ENCODE measurements at places on chromosomes 7 and 10.
A peak's percentile ranks its signal among the peaks of the same experiment; 100 is the strongest.

GRCh38 chr10:118610577-118610976, 15.1 kb upstream of the PRLHR start:
- DNase-seq = no peak

DNA sequence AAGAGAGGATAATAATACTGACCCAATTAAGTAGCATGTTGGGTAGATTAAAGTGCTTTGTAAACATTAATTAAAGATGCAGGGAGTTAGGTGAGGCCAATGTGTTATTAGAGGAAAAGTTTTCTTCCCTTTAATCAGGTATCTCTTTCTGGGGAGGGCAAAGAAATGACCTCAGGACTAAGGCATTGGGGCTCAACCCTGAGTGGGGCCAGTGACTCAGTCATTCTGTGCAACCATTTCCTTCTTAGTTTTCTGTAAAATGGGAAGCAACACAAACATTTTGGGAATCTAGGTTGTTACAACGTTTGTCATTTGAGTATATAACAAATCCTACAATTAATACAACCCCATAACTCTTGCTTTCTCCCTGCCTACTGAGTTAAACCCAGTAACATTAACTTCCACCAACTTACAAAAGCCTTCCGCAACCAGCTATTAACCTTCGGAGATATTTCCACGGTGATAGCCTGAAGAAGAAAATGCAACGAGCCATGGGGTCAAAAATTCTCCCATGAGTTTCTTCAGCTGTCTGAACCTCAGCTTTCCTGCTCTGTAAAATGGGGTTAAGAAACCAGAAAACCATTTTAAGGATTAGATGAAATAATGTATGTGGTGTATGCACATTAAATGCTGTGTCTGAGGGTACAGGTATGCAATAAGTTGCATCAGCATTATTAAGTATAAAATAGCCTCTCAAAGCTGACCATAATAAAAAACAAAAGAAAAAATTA, 965 bp upstream of the PROSER2 start:
- no peak for DNase-seq

GRCh38 chr7:46215987-46216567, 295.0 kb upstream of the IGFBP3 start:
- no peak for DNase-seq

- DNase-seq = peak; percentile 41
Observed at GRCh38 chr10:71964743-71965515, 734 bp downstream of the CHST3 start.

- DNase-seq = no peak
Observed at GRCh38 chr10:71077796-71078453, 134.4 kb upstream of the UNC5B start.

- DNase-seq = no peak
Observed at GRCh38 chr7:27129729-27130539, 623 bp downstream of the HOXA4 start.

DNA sequence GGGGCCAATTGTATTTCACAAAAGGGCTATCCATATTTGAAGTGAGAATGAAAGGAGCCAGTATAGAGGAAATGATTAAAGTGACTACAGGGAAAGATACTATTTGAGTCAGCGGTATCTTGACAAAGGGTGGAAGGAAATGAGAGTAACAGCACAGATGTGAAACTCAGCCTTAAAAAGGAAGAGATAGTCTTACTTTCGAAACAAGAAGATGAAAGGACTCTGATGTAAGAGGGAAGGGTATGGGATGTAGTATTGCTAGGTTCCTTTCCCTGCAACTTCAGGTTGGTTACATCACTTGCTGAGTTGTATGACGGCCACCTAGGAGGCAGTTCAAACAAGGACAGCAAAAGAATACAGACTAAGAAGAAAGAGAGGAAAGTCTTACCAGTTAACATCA, 13.7 kb downstream of the CISD1 start:
- peak; percentile 16 for DNase-seq

GRCh38 chr7:40231796-40232195, 97.0 kb downstream of the SUGCT start:
- no peak for DNase-seq

GRCh38 chr10:17857040-17857439, 47.9 kb downstream of the MRC1 start:
- DNase-seq = no peak

DNA sequence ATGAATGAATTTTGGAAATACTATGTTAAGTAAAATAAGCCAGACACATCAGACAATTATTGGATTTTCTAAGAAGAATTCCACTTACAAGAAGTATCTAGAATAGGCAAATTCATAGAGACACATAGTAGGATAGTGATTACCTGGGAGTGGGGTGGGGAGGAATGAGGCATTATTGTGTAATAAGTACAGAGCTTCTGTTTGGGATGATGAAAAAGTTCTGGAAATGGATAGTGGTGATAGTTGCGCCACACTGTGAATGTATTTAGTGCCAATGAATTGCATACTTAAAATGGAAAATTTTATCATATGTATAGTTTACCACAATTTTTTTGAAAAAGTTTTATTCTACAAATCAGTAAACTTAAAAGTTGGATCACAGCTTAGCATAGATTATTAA, 297.2 kb upstream of the KAT6B start:
- DNase-seq = no peak

- DNase-seq = no peak
Observed at GRCh38 chr10:124319926-124320391, 98.8 kb downstream of the OAT start.

DNA sequence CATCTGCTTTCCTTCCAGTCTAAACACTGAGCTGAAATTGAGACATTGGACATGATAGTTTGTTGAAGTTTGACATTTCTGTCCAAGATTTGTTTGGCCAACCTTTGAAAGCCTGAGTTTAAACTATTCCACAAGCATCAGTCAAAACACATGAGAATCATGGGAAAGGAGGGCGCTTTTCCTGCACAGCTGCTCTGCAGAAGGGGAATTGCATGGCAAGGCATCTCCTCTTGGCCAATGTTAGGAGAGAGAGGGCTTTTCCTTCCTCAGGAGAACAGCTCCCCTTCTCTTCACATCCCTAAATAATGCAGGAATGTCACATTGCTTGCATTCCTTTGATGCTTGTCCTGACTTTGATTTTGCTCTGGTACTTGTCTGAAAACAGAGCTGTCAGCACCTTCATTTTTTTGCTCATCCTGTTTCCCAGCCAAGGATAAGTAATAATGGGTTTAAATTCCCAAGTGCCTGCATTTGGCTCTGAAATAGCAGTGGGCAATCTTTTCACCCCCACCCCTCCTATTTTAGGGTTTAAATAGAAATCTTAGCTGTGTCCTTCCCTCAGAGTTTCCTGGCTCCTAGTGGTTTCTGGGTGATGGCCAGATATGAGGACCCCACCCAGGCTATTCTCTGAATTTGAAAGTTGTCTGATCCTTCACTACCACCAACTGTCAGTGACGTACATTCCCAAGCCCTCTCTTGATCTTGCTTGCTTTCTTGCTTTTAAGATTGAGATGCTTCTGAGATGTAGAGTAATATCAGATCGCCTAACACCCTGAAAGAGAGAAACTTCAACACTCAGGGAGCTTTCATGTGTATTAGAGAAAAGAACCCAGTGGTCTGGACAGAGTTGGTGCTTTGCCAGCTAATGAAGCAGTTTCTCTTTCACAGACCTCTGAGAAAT, 75.2 kb upstream of the NPVF start:
- no peak for DNase-seq

GRCh38 chr7:126001349-126001748, 1071.7 kb upstream of the POT1 start:
- no peak for DNase-seq

GRCh38 chr10:77800738-77801266, 125.8 kb downstream of the DLG5 start:
- DNase-seq = no peak

GRCh38 chr7:121520911-121521310, 124.8 kb upstream of the FAM3C start:
- DNase-seq = no peak

GRCh38 chr10:25896421-25896820, 37.6 kb upstream of the MYO3A start:
- no peak for DNase-seq

Data from activated CD4-positive, alpha-beta T cell treated with anti-CD3 and anti-CD28 coated beads for 4 hours (primary cell).